Endodermal cell (in vitro differentiated cells): ENCODE measurements at places on chromosomes 1 and 21. TPM values are rescaled to one million over a fixed set of nuclear protein-coding genes. Genes with fewer than 3 reads are reported as not detected.

The SPRR5 gene
- not detected in 2 replicates for total RNA-seq

The LIN28A gene
- total RNA-seq, result 997 and 1,041 TPM in 2 replicates

GRCh38 chr1:5632224-5632623 lies 360.0 kb downstream of the NPHP4 start:
- DNase-seq, result peak; percentile 44

DNA sequence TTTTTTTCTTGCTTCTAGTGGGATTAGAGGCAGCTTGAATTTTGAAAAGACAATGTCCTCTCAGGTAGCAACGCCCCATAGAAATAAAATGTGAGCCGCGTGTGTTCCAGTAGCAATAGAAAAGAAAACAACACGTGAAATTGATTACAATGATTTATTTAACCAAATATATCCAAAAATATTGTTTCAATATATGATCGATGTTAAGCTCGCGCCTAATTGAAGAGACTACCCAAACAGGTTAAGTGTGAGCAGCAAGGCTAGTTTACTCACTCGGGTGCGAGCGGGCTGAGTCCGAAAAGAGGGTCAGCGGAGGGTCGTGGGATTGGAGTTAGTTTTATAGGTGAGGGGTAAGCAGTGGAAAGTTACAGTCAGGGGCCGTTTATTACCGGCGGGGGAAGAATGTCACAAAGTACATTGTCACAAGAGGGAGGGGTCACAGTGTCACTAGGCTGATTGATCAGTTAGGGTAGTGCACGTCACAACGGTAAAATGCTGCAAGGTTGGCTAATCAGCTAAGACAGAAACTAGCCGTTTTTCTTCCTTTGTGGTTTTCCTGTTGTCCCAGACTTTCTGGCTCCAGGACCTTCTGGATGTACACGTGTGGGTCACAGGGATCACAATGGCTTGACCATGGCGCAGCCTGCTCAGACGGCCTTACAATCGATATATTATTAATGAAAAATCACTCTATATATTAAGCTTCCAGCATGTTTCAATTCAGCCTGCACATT lies 697 bp upstream of the ZNF670 start:
- DNase-seq, result peak; percentile 70

GRCh38 chr21:41209016-41209619 lies 41.2 kb downstream of the BACE2 start:
- DNase-seq, result no peak

DNA sequence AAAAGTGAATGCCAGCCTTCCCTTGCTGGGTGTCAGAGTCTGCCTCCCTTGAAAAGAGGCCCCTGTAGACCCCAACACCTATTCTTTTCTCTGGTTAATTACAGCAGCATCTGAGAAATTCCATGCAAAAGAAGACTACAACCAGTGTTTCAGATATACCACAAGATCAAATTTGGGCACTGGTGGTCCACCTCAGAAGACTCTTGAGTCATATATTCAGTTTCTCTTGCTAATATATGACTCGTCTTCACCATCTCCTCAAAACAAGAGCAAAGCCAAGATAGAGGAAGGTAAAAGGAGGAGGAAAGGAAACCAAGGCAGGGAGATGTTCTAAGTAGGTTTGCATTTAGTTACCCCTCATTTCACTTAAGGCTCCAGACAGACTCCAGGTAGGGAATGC lies 259.9 kb downstream of the ZNF648 start:
- no peak for DNase-seq

DNA sequence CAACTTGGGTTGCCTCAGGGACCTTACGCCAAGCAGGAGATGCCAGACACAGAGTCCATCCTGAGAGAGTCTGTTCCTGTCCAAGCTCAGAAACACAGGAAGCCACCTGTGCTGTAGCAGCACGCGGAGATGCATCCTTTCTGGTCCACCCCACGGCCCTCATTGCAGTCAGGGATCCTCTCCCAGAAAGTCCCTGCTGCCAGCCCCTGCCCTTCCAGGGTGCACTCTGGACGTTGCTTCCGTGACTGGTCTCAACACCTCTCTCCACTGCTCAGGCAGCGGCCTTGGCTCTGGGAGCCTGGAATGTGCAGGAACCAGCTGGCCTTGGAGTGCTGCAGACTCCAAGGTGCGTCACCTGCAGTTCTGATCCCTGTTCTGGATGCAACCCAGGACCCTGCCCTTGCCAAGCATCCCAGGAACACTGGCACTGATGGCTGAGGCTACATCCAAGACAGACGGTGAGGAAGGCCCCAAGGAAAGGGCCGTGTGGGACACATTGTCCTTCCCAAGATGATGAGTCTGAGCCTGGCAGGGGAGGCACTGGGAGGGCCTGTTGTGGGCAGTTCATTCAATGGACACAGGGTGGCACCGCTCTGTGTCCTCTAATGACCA lies 21.7 kb upstream of the COL6A1 start:
- DNase-seq, result no peak

- no peak for DNase-seq
Measured at GRCh38 chr1:165994107-165994506, 166.7 kb downstream of the UCK2 start.

DNA sequence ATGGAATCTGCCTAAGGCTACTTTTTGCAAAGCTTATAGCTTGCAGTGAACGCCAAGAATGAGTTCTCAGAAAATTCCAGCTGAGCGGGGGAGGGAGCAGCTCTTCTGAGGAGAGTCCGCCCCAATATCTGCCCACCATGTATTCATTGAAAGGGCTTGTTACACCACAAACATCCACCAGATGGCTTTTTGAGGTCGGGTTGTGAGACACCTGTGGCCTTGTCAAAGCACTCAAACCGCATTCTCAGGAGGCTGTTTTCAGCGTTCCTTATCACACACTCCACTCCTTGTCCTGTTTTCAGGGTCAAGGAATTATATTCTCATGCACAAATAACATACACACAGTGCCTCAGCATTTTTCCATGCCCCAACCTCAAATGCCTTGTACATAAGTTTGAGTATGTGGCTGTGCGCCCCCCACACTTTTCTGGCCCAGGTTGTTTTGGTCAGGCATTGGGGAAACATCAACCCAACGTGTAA lies 3.9 kb upstream of the C4BPB start:
- peak; percentile 86 for DNase-seq

- DNase-seq, result peak; percentile 87
Measured at GRCh38 chr1:205344066-205344928, 12.4 kb downstream of the KLHDC8A start.

- no peak for DNase-seq
Measured at GRCh38 chr1:62180639-62181038, 14.0 kb upstream of the L1TD1 start.

DNA sequence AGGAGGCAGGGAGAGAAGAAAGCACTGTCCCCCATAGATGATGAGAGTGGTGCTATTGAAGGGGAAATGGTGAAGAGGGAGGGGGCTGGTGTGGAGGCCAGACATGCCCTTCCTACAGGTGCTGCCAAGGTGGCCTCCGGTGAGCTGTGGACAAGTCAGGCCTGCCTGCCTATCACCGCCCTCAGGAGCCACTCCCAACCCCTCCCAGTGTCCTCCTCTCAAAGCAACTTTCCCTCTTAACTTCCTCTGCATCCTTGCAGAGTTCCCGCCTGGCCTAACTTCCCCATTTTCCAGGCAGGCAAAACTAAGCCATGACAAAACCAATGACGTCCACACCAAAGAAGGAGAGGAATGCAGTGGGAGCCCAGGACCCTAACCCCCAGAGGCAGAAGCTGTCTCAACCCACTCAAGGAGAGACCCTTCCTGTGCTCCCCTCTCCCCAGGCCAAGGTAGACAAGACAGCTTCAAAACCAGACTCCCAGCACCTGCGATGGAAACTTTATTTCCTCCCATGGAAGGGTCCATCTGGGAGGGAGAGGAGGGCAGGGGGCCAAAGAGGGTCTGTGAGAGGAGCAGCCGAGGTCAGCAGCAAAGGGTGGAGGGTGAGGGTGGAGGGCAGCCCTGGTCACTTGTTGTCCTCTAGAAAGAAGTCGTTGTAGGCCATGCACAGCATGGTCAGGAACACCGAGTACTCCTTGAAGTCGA lies 1.0 kb upstream of the S100A6 start:
- peak; percentile 47 for DNase-seq
